ENCODE measurements at places on chromosomes 12 and 14.

DNA sequence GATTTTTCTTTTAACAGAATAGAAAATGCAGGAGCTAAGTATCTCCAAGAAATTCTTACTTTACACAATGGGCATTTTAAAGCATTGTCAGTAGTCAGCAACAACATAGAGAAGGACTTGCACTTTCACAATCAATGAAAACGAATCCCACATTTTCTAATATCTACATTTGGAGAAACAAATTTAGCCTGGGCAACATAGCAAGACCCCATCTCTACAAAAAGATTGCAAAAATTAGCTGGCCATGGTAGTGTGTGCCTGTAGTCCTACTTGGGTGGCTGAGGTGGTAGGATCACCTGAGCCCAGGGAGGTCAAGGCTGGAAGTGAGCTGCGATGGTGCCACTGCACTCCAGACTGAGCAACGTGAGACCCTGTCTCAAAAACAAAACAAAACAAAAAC, 30.6 kb upstream of the C2CD5 start:
- DNase-seq: no peak

- DNase-seq: peak; percentile 88
Measured at GRCh38 chr14:73851567-73852382, at the start of gene PTGR2. Gene PTGR2, plus strand, starts transcription at chr14:73851831. Its CDS starts 7,032 bp downstream, at chr14:73858863.

- DNase-seq: no peak
Measured at GRCh38 chr12:97075161-97075933, 168.3 kb downstream of the NEDD1 start.

GRCh38 chr12:85484387-85484786, 204.4 kb downstream of the ALX1 start:
- DNase-seq: no peak

- no peak for DNase-seq
Measured at GRCh38 chr14:30990770-30991169, 34.7 kb upstream of the AP4S1 start.

DNA sequence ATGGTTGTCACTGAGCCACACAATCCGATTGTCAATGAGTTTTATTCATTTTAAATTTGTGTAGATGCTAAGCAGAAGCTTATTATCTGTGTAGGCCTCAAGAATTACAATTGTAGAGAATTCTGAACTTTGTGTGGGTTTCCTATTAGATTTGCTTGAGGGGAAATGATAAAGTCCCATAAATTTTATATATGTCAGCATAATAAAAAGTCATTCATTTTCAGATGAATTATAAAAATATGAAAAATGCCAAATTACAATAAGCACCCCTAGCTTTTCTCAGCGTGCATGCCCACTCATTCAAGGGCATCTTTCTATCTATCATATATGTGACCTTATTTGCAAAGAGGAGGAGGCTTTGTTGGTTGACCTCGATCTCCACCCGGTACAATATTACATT, 1041.1 kb upstream of the FOXG1 start:
- DNase-seq: no peak

DNA sequence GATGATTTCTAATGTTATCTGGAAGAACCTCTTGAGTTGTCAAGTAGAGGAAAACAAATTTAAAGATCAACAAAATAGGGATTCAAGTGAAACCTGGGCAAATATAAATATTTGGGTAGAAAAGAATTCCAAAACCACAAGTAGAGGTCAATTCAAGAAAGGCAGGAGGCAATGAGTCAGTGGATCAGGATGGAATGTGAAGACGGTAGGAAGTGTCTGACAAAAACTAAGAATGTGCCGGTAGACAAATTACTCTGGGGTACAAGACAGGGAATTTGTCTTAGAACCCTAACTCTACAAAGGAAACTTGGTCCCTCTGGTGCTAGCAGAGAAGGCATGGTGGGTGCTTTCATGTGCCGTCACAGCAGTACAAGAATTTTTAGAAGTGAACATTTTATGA, 13.6 kb downstream of the ABCD2 start:
- no peak for DNase-seq

Data from erythroblast (primary cell).